Stimulated activated CD4-positive, alpha-beta T cell treated with anti-CD3 and anti-CD28 coated beads, Interleukin-1b, Interleukin-23, amount 100 ng/mL, for 1 hour (primary cell): ENCODE measurements at places on chromosomes 4 and X.

- DNase-seq = no peak
These were observed 492.9 kb downstream of the INPP4B start for GRCh38 chr4:142353149-142353738.

- no peak for DNase-seq
These were observed 3.4 kb upstream of the CYBB start for GRCh38 chrX:37776283-37776986.

DNA sequence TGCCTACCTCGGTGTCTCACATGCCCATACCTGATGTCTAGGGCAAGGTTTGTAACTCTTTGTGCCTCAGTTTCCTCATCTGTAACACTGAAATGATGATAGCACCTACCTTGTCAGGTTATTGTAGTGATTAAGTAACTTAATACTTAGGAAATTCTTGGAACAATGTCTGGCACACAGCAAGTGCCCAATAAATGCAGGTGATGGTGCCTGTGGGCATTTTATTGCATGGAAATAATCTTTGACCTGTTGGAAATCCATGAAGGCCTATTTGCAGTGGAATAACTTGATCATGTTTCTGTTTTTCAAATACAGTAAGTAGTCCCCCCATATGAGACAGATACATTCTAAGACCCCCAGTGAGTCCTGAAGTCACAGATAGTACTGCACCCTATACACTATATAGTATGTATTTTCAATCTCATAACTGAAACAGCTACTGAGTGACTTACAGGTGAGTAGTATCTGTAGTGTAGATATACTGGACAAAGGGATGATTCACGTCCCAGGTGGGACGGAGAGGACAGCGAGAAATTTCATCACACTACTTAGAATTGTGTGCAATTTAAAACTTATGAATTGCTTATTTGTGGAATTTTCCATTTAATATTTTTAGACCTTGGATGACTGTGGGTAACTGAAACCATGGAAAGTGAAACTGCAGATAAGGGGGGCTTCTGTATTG lies 42.1 kb downstream of the AFF1 start:
- no peak for DNase-seq

GRCh38 chrX:63919081-63919480 lies 134.1 kb upstream of the ARHGEF9 start:
- DNase-seq = no peak

- no peak for DNase-seq
These were observed 171.9 kb upstream of the GALNT7 start for GRCh38 chr4:172996571-172997216.

- DNase-seq = no peak
These were observed 61.6 kb downstream of the KDM5C start for GRCh38 chrX:53163436-53163835.

DNA sequence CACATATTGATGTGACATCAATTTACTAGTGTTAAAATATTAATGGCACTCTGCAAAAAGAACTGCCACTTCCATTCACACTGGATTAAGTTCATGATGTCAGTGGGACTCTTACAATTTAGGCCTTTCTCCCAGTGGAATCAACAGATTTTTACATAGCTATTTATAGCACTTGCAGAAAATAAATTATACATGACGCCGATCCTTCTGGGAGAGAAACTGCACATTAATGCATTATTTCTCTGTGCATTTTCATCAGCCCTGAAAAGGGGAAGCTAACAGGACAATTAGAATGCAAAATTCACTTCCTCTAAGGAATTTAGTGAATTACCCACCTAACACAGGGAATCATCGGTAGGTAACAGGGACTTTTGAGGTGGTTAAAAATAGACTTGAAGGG lies 15.7 kb downstream of the LGI2 start:
- no peak for DNase-seq

DNA sequence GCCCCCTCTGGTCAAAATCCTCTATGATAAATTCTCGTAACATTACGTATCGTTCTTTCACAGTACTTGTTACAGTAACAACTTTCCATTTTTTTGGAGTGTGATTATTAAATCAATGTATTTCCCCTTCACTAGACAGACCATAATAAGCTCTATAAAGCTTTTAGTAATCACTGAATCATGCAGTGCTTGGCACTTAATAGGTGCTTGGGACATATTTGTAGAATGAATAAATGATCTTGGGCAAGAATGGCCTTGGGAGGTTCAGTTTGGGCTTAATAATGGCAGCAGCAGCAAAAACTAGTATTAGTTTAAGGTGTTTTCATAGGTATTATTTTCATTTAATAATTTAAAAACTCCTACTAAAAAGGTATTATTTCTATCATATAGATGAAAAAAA lies 33.4 kb upstream of the SFRP2 start:
- DNase-seq = no peak

DNA sequence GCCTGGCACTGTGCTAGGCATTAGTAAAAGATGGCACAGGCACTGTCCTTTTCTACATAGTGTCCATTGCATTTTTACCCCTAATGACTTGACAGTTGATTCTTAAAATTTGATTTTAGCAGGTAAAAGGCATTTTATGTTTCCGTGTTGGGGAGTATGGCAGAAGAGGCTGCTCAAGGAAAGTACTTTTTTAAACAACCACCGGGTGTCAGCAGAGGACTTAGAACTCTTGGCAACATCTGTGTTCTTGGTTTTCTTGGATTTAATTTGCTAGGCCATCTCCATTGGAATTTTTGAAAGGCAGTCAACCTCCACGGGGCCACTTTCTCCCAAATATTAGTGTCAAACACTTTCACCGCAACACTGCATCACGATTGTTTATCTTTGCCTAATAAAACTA lies 102.9 kb downstream of the TSPAN7 start:
- DNase-seq = no peak

- no peak for DNase-seq
These were observed 83.7 kb upstream of the DHRSX start for GRCh38 chrX:2584251-2585157.

GRCh38 chr4:127055357-127055756 lies 577.4 kb upstream of the INTU start:
- DNase-seq = no peak

DNA sequence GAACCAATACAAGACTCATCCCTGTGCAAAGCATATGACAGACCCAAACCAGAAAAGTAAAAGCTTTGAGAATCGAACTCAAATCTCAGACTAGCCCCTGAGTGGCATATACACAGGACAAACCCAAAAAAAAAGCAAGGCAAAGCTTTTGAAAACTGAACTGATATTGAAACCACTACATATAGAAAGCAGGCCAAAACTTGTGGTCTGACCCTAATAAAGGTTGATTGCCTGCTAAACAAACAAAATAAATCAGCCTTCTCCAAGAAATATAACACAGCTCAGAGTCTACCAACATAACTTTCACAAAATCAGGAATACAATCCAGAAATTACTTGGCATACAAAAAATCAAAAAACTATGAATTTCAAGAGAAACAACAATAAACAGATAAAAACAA lies 40.3 kb downstream of the LRBA start:
- DNase-seq = no peak

- no peak for DNase-seq
These were observed 29.6 kb downstream of the TRIML1 start for GRCh38 chr4:188168726-188169373.

- no peak for DNase-seq
These were observed 219.6 kb downstream of the GRXCR1 start for GRCh38 chr4:43112139-43112538.

- no peak for DNase-seq
These were observed 713.7 kb upstream of the TENM3 start for GRCh38 chr4:181529537-181529936.

- DNase-seq = no peak
These were observed 95.7 kb upstream of the MAOA start for GRCh38 chrX:43560247-43560946.

- no peak for DNase-seq
These were observed 11.4 kb upstream of the TIMM8A start for GRCh38 chrX:101359966-101360365.

DNA sequence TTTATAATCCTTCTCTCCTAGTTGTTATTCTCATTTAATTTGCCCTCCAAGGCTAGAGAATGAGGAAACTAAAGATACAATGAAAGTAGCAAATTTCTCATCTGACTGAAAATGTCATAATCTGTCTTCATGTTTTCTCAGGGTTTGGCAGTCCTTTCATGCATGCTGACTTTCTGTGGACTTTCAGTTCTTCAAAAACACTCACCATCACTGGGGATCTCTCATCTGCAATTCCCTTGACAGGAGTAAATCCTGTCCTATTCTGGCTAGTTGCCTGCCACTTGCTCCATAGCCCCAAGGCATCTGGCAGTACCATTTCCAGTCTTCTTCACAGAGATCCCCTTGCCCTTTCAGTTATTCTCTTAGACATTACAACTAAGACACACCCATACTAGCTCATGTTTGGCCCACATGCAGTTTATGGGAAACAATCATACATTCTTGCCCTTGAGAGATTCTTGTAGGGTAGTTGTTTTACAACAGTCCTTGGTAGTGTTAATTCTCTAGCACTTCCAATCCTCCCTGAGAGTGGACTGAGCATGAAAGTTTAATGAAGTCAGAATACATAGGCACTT lies 449.7 kb upstream of the KLHL4 start:
- DNase-seq = no peak

GRCh38 chr4:146059865-146060264 lies 115.7 kb upstream of the LSM6 start:
- DNase-seq = no peak

- DNase-seq = no peak
These were observed 60.8 kb downstream of the DLG3 start for GRCh38 chrX:70505451-70505841.

GRCh38 chr4:56186808-56187523 lies 200.3 kb downstream of the AASDH start:
- no peak for DNase-seq

- no peak for DNase-seq
These were observed 30.8 kb upstream of the PGM2 start for GRCh38 chr4:37795581-37796195.

DNA sequence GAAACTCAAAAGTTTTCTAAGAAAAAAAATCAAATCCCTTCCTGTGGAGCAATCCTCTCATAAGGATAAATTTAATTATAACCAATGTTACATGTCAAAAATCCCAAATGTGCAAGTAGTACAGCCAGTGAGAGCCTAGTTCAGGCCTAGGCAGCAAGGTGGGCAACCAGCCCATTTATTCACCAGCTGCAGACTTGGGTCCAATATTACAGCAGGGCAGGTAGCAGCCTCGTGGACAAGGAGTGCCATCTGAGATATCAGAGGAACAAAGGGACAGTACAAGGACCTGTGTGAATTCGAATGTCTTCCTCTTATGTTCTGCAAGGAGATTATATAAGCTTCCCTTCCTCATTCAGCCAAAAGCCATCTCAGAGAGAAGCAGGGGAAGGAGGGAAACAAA lies 6.6 kb downstream of the HELQ start:
- DNase-seq = no peak

- no peak for DNase-seq
These were observed 77.5 kb downstream of the IQCM start for GRCh38 chr4:149738156-149738555.

GRCh38 chrX:119158226-119158625 lies 30.6 kb upstream of the KIAA1210 start:
- DNase-seq = no peak

GRCh38 chr4:3765271-3766035 lies 732 bp upstream of the ADRA2C start:
- no peak for DNase-seq

DNA sequence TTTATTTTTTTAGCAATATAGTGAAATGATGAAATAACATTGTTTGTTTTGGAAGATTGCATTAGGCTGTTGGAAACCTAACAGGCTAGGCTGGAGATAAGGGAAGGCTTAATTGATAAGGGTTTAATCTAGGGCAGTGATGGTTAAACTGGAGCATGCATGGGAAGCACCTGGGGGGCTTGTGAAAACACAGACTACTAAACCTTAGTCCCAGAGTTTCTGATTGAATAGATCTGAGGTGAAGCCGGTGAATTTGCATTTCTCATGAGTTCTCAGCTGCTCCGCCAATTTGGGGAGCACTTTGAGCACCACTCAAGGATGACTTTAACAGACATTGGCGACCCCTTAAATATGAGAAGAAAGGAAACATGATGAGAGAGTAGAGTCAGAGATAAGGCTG lies 11.5 kb downstream of the STK26 start:
- DNase-seq = no peak

- DNase-seq = no peak
These were observed 173.5 kb downstream of the ANK2 start for GRCh38 chr4:113223001-113223400.

- no peak for DNase-seq
These were observed 187.9 kb upstream of the LCORL start for GRCh38 chr4:18209448-18209847.

- DNase-seq = no peak
These were observed 37.8 kb downstream of the NELFA start for GRCh38 chr4:1970926-1971325.

- no peak for DNase-seq
These were observed 232.4 kb downstream of the MAML3 start for GRCh38 chr4:139921429-139922184.

- no peak for DNase-seq
These were observed 94.7 kb upstream of the CXXC4 start for GRCh38 chr4:104589264-104589868.

- no peak for DNase-seq
These were observed 12.7 kb downstream of the OPHN1 start for GRCh38 chrX:68420559-68420958.

DNA sequence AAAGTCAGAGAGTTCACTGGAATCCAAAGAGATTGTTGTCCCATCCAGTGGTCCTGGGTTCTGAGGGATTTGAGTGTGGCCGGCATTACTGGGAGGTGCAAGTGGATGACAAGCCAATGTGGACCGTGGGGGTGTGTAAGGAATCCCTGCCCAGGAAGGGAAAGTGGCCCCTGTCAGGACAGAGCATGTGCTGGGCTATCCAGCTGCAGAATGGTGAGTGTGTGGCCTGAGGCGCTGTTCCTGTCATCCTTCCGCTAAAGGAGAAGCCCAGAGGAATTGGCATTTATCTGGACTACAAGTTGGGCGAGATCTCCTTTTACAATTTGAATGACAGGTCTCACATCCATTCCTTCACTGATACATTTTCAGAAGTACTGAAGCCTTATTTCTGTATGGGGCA lies 20.4 kb upstream of the TRIM60 start:
- no peak for DNase-seq

DNA sequence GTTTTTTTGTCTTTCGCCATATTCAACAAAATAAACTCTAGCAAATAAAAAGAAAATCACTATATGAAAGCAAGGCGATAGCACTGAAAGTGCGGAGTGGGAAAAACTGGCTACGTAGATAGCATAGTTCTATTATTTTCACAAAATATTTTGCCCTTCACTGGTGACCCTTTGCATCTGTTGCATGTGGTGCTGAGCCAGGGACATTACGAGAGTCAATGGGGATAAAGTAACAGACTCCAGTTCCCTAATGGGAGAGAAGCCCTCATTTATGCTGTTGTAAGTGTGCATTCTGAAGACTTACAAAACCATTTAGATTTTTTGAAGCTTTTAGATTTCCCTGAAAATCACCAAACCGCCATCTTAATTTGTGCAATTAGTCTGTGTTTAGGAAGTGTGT lies 501.6 kb downstream of the PPARGC1A start:
- no peak for DNase-seq
